ENCODE measurements at places on chromosomes 3 and 15.
A peak's percentile ranks its signal among the peaks of the same experiment; 100 is the strongest.

- peak; percentile 65 for DNase-seq
These were observed 1.8 kb upstream of the PLXND1 start for GRCh38 chr3:129608087-129608935.

- no peak for DNase-seq
These were observed 76.0 kb downstream of the SRGAP3 start for GRCh38 chr3:9173445-9173844.

DNA sequence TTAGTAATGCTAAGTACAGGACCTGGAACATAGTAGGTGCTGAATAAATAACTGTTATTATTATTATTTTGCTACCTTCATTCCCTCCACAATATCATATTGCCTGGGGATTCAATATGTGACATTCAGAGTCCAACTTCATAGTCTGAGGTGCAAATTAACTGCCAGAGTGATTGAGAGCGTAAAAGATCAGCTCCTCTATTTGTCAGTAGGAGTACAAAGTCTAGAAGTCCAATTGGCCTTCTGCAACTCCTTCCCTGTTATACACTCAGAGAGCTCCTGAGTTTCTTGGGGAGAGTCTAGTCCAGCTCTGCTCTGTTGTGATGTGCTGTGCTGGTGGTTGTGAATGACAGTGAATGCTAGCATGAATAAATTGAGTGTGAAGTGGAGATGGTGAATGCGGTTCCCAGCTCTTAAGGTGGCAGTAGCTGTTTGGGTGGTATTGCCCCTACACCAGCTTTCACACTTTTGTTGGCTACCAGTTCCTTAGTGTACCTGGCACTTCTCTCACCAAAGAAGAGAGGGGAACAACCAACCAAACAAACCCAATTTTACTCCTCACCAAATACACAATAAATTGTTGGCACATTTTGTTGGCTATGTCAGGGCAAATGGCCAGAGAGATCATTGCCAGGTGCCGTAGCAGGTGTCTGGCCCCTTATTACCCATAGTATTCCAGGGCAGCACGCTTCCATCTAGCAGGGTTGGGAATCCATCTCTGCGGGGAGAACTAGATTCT lies 270.1 kb upstream of the TBL1XR1 start:
- no peak for DNase-seq

DNA sequence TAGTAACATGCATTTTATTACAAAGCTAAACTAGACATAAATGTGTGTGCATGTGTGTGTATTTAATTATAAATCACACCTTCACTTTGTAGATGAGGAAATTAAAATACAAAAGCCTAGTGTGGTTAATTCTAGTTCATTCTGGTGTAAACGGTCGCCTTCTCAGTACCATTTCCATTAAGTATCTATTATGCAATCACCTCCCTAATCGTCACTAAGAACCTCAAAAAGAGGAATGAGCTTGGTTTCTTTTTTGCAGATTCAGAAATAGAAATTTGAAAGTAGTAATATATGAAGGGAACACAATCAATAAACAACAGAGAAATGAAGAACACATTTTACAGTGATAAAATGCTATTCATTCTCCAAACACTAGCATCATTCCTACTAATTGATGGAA lies 233.2 kb downstream of the ZBBX start:
- no peak for DNase-seq

DNA sequence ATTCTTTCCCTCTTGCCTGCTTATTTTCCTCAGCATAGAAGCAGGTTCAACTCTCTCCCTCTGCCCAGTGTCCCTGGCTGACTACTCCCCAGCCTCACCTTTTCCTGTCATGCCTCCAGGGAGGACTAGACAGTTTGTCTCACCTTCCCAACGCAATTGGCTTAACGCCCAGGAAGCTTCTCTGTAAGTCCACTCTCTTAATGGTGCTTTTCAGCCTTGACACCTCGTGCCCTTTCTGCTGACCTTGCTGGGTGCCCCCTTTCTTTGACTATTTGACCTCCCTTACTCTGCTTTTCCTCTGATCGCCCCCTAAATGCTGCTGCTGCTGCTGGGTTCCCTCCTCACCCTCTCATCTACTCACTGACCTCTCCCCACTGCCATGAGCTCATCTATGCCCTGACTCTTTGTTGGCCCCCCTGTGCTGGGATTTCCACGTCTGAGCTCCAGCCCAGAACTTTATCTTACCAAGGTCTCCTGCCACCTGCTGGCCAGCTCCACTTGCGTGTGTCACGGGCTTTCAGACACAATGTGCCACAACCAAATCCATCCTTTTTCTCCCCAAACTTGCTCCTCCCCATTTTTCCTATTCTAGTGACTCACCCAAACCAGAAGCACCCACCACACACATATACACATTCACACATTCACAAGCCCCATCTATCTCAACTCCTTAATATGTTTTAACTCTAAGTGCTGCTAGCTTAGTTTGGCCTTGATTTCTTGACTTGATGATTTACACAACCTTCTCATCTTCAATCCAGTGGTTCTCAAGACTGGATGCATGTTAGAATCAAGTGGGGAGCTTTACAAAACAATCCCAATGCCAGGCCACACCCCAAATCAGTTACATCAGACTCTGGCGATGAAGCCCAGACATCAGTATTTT lies 16.6 kb downstream of the EPB42 start:
- no peak for DNase-seq

- DNase-seq, result no peak
These were observed 28.1 kb upstream of the GHSR start for GRCh38 chr3:172476347-172476746.

DNA sequence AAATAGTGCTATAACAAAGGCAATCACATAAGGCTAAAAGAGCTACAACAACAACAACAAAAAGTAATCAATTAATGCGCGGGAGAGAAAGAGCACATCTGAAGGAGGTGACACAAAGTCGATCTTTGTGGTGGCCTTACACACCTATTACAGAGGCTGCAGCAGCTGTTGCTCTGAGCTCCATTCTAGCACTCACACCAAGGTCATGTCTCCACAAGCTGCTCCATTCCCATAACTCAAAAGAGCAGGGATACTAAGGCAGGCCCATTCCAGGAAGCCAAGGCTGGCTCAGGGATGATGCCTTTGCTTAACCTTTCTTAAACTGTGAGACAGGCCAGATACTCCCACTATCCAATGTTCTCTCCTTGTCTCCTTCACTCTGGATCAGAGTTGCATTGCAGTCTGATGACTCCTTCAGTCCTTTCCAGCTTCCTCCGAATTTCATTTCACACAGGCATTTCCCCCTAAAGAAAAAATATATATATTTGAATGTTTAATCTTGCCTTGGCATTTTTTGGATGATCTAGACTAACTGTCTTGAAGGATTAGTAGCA lies 52.7 kb downstream of the SNTN start:
- DNase-seq, result no peak

DNA sequence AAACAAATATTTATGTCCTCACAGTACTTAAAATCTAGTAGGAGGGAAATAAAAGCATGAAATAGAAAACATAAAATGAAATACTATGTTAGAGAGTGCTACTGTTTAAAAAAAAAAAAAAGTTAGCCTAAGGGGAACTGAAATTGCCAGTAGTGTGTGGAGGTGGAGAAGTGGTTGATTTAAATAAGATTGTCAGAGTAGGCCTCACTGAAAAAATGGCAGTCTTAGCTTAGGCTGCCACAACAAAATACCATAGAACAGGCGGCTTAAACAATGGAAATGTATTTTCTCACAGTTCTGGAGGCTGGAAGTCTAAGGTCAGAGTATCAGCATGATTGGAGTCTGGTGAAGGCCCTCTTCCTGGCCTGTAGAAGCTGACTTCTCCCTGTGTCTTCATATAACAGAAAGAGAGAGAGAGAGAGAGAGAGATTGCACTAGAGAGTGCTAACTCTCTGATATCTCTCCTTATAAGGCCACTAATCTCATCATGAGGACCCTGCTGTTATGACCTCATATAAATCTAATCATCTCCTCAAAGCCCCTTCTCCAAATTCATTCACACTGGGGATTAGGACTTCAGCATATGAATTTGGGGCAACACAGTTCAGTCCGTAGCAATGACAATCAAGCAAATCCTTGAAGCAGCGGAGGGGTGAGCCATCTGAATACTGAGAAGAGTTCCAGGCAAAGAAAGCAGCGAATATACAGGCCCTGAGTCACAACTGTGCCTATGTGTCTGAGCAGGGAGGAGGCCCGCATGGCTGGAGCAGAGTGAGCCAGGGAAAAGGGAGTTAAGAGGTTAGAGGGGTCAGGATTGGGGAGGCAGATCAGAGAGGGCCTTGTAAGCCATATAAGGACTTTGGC lies 23.6 kb upstream of the LRRC34 start:
- DNase-seq, result no peak

DNA sequence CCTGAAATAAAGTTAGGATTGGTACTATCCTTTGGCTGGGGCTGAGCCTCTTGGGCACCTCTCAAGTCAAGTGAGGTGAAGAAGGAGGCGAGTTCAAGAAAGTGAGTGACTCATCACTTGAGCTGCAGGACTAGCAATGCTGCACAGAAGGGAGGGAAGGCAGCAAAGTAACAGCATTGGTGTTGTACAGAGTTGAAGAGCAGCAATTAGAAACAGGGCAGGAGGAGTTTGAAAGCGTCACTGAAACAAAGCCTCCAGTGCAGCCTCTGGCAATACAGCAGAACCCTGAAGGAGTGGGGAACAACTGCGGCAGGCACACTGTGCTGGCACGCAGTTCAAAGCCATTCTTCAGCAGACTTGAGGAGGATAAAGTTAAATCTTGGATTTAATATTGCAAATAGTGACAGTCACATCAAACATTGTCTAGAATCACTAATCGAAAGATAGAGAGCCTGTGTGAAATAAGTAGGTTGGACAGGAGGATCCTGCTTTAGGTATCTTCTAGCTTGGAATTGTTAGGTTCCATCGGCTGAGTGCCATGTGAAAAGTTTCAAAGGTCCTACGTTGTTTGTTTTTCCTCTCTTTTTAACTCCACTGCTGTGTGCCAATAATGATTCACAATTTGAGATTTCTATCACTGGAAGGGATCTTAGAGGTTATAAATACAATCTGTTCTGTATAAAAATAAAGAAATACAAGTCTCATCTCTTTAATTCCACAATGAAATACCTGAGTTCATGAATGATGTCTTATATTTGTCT lies 479.8 kb downstream of the NAALADL2 start:
- no peak for DNase-seq

- DNase-seq, result no peak
These were observed 135.2 kb downstream of the BBX start for GRCh38 chr3:107657971-107658370.

GRCh38 chr3:133469140-133469731 lies 69.4 kb downstream of the BFSP2 start:
- no peak for DNase-seq

DNA sequence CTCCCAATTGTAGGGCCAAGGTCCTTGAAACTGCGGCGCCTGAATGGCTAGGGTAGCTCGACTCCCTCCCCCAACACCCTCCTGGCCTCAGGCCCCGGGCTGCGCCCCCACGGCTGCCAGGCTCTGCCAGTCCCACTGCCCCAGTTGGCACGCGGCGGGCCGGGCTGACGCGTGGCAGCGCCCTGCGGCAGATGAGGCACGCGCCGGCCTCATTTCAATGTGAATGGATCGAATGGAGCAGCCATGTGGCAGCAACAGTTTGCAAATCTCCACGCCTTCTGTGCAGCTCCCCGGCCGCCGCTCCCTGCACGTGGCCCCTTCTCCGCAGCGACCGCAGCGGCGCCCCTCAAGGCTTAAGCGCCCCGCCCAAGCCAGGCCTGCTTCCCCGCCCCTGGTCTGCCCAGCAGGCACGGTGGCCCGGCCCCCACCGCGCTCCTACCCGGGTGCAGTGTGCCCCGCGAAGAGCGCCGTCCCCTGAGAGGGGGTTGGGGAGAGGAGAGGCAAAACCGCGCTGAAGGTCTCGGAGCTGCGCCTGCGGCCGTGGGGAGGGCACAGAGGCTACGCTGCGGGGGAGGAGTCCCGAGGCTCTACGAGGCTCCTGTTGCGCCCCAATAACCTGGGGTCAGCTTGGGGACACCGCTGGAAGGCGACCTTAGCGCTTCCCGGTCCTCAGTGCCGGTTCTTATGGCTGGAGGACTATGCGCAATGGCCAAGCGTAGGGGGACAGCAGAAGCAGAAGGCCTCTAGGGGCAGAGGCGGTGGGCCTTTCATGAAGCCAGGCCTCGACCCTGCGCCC lies 3.1 kb upstream of the DLL4 start:
- DNase-seq, result no peak

- no peak for DNase-seq
These were observed 5.7 kb downstream of the PDIA5 start for GRCh38 chr3:123072564-123072963.

DNA sequence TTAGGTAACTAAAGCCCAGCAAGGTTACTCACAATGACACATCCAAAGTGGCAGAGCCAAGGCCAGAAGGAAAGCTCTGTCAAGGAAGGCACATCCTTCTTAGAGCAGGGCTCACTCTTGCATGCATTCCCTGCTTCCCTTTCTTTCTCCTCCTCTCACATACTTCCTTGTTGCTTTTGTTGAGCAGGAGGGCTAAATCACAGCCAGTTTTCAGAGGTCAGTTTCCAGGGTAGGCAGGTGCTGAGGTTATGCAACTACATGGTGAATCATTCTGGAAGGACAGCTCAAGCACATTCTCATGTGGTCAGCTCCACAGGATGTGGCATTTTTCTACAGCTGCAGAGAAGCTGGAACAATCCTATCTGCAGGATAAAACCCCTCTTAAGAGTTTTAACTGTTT lies 275.6 kb downstream of the ZNF621 start:
- DNase-seq, result no peak

DNA sequence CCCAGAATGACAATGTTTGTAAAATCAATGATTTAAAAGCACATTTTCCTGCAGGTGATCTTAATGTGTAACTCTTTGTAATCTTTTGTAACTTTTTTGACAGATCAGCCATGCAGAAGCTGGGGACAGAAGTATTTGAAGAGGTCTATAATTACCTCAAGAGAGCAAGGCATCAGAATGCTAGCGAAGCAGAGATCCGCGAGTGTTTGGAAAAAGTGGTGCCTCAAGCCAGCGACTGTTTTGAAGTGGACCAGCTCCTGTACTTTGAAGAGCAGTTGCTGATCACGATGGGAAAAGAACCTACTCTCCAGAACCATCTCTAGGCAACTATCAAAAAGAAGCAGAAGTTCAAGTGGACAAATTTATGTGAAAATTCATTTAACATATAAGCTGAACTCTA lies 32.1 kb upstream of the NUDT16 start:
- no peak for DNase-seq

GRCh38 chr3:42079701-42080452 lies 11.3 kb upstream of the TRAK1 start:
- DNase-seq, result no peak

DNA sequence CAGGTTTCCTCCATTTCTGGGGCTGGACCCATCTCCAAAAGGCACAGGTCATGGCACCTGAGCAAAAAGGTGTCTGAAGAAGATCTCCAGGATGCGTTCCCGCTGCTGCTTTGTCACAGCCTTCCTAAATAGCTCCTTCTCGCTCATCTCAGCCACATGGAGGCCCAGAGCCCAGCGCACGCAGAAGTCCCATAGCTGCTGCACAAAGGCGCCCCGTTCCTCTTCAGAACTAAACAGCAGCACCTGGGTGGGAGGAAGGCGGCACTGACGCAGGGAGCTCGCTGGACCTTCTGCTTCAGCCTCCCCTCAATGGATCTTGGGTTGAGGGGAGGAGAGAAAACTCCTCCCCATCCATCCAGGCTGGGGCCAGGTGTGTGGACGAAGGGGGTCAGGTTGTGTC lies 8.4 kb downstream of the DUOX2 start:
- DNase-seq, result no peak
